ENCODE measurements at places on chromosomes 5 and 9. TPM values are rescaled to one million over a fixed set of nuclear protein-coding genes. Genes with fewer than 3 reads are reported as not detected.

DOCK2 gene
- total RNA-seq, result 0.10 TPM

GRCh38 chr5:153807801-153808200, 230.9 kb downstream of the FAM114A2 start:
- DNase-seq, result no peak

GRCh38 chr9:20355022-20355421, 267.3 kb downstream of the MLLT3 start:
- no peak for DNase-seq

DNA sequence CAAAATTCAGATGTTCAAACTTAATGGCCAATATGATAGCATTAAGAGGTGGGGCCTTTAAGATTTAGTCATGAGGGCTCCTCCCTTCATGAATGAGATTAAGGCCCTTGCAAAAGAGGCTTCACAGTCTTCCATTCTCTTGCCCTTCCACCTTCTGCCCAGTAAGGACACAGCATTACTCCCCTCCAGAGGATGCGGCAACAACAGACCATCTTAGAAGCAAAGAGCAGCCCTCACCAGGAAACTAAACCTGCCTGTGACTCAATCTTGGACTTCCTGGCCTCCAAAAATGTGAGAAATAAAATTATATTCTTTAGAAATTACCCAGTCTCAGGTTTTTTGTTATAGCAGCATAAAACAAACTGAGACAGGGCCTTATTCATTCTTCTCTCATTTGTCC, 8.2 kb downstream of the AP3B1 start:
- no peak for DNase-seq

PLPP7 gene
- 1.8 TPM for total RNA-seq

- no peak for DNase-seq
Observed at GRCh38 chr5:86709157-86709881, 91.6 kb downstream of the COX7C start.

DNA sequence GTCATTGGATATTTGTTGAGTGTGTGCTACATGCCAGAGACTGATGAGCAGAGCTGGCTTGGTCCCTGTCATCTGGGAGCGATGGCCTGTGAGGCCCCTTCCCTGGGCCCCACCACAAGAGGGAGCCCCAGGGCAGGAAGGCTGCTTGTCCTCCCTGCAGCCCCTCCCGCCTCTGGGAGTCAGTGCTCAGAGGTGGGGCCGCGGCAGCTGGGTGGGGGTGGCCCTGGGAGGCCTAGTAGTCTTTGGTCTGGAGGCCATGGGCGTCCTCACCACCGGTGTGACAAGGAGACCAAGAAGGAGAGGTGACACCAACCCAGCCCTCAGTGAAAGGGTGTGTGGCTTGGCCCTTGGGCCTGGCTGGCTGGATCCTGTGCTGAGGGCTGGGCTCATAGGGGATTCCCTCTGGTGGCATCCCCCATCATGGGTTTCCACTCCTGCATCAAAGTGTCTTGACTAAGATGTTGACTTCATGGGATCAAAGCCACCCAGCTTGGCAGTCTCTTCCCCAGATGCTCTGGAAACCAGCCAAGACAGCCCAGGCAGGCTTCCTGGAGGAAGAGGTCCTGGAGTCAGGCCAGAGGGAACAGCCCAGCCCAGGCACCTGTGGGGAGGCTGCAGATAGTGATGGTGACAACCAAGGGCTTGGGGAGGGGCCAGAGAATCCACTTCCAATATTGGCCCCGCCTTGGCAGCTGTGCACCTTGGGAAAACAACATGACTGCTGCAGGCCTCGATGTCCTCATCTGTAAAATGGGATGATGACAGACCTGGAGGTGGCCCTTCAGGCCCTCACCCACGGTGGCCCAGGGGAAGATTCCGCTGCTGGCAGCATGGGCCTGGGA, 166.7 kb downstream of the GAPVD1 start:
- peak; percentile 83 for DNase-seq

- DNase-seq, result no peak
Observed at GRCh38 chr5:31783731-31784130, 144.8 kb downstream of the PDZD2 start.

- no peak for DNase-seq
Observed at GRCh38 chr5:124538191-124538590, 208.2 kb downstream of the ZNF608 start.

RNF208 gene
- 0.43 TPM for total RNA-seq

SLC36A2 gene
- total RNA-seq, result not detected

CCIN gene
- total RNA-seq, result 0.05 TPM

SH3GL2 gene
- 0.10 TPM for total RNA-seq

DNA sequence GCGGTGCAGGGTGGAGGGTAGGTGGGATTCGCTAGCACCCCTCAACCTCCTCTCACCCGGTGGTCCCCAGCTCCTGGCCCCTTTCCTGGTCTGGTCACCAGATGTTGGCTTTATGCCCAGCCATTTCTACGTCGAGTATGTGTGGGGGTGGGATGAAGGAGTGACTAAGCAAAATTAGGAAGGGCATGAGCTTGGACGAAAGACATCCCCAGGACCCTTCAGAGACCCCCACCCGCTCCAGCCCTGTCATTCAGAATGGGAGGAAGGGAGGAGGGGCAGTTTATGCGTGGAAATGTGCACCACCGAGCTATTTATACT, 742 bp downstream of the BHMT2 start:
- DNase-seq, result no peak

DNA sequence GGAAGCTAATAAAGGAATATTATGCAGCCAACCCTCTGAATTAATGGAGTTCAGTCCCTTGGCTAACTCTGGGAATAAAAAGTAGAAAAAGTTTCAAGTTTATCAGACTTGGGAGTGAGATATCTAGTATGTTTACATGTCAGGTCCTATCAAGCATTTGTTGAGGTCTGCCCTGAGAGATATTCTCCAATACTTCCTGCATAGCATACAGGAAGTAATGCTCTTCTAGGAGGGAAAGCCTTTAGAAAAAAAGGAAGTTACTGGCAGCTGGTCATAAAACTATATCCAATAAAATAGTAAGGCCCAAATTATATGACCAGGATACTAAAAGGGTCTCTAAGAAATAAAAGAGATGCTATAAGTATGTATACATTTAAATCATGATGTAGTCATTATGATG, 594.1 kb upstream of the FTMT start:
- DNase-seq, result no peak

GRCh38 chr9:119088002-119088547, 281.2 kb downstream of the BRINP1 start:
- DNase-seq, result peak; percentile 25

GRCh38 chr9:1256178-1256577, 206.0 kb downstream of the DMRT2 start:
- no peak for DNase-seq

ANKRD33B gene
- 3.5 TPM for total RNA-seq

DNA sequence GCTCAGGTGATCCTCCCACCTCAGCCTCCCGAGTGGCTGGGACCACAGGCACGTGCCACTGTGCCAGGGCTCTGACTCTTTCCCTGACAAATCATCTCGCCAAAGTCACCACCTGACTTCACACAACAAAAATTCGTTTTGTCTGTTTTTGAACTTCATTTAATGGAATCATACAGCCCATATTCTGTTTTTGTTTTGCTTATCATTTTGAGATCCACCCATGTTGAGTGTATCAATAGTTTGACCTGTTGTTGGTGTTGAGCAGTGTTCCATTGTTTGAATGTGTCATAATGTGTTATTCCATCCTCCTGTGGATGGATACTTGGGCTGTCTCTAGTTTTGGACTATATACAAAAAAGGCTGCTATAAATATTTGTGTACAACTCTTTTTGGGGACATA, 6.9 kb upstream of the UBE2D2 start:
- no peak for DNase-seq

DNA sequence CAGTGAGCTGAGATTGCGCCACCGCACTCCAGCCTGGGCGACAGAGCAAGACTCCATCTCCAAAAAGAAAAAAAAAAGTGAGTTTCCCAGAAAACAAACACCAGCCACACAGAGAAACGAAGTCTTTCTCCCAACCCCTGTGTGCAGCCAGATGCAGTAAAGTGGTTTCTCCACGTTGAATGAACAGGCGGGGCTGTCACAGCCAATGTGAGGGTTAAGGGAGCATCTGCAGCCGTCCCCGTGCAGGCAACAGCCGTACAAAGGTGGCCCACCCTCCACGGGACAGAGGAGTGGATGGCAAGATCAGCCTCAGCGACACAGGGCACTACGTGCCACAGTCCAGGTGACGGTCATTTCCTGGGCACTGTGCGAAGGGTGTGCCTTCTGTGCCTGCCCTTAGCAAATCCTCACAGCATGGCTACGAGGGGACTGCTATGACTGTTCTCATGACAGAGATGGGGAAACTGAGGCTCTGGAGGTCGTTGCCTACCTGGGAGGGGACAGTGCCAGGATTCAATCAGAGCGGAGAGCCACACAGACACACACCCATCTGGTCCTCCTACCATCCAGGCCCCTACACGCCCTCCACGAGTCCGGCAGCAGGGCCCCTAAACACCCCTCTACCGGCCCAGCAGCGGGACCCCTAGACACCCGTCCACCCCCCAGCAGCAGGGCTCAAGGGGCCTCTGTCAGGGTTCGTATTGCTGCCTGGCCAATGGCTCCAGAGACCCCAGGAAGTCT, 2.3 kb downstream of the VAV2 start:
- DNase-seq, result no peak

PCDHGB1 gene
- 23.4 TPM for total RNA-seq

- DNase-seq, result no peak
Observed at GRCh38 chr5:141488591-141489561, at the start of gene PCDHGC5. Gene PCDHGC5 (plus strand): TSS chr5:141489081. CDS start chr5:141489241, 160 bp downstream.

DNA sequence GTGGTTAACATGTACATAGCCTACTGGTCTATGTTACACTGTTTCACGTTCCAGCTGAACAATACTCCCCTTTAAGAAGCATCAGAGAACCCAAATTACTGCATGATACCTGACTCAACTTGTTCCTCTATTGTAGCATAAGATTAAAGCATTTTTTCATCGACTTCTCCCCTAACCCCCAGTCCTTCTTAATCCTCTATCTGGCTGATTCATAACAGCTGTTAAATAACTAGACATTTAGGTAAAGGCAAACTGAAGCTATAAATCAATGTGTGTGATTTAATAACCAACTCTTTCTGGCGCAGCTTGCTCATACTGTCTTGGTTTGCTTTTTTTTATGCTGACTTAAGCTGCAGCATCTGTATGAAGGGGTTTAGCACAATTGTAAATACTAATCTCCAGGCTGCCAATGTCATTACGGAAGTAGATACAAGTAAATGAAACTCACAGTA, 94.2 kb upstream of the MTAP start:
- peak; percentile 19 for DNase-seq

DNA sequence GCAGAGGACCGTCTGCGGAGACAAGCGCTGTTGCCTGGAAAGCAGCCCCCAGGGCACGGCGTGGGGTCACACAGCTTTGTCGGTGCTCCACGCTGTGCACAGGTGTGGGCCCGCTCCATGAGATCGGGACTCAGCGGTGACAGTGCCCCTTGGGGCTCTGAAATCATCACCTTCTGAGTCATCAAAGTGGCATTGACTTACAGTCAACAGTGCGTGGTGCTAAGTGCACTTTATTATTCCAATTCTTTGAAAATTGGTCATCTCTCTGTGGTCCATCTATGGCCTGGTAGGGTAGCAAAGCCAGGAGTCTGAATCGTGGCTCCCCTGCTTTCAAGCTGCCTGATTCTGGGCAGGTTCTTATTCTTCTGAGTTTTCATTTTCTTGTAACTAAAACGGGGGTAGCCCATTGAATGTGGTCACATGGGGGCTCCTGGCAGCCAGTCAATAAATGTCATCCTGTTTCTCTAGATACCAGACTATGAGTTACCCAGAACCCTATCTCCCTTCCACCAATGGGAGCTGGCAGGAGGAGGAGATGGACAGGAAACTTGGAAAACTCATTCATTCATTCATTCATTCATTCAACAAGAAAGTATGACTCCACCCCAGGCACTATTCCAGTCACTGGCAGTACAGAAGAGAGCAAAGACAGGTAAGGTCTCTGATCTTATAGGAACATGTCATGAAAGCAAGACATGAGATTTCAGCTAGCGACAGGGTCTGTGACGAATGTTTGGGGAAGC, 20.3 kb upstream of the UNC5A start:
- no peak for DNase-seq

- peak; percentile 42 for DNase-seq
Observed at GRCh38 chr5:83322273-83322924, 149.1 kb upstream of the VCAN start.

- DNase-seq, result no peak
Observed at GRCh38 chr5:102850503-102850902, 95.4 kb downstream of the PAM start.

GRCh38 chr5:178117923-178118701, 4.8 kb downstream of the N4BP3 start:
- peak; percentile 95 for DNase-seq

GRCh38 chr5:116517488-116517887, 57.1 kb downstream of the SEMA6A start:
- DNase-seq, result no peak

DNA sequence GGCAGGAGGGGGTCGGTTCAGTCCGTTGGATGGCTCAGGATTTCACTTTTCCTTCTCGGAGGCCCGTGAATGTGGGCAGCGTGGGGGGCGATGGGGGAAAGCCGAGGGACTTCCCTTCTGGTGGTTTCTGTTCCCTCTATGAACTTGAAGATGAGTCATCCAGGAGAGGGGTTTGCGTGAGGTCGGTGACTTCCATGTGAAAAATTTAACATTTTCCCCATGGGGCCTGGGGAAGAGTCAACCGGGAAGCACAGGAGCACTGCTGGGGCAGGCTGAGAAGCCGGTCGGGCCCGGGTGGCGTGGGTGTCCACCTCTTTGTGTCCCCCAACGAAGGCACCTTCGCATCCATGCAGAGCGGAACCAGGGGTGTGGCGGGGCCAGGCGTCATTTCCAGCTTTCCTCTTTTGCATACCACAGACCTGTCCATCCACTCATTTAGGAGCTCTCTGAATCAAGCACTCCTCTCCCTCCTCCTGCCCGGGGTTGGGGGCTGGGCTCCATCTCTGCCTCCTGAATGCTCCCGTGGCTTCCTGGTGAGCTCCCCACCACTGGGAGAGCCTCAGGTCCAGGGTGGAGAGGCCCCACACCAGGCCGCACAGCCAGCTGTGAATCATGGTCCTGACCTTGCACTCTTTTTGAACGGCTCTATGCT, 68.4 kb downstream of the ANKRD33B start:
- no peak for DNase-seq

PNPLA7 gene
- 0.14 TPM for total RNA-seq

C9orf153 gene
- total RNA-seq, result 0.55 TPM

CDO1 gene
- total RNA-seq, result 0.23 TPM

DNA sequence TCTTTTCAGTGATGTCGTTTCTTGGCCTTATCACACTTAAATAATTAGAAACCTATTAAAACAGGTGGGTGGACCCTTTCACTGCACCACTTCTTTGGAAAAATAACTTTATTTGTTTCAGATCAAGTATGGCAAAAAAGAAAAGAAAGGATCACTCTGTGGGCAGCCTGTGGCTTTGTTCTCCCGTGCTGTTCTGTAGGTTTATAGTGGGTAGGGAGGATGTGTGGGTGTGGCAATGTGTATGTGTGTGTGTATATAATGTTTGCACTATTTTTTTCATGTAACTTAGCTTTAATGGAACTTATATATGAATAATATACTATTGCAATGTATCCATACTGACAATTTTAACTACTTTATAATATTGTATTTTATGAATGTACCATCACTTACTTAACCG, 85.9 kb downstream of the ACTBL2 start:
- DNase-seq, result no peak

AFAP1L1 gene
- total RNA-seq, result 0.45 TPM

- DNase-seq, result no peak
Observed at GRCh38 chr5:69113851-69114250, 20.0 kb downstream of the SLC30A5 start.

IRX2 gene
- 6.1 TPM for total RNA-seq

FBP2 gene
- not detected for total RNA-seq
